ENCODE measurements at places on chromosomes 1 and 21.

GRCh38 chr1:5304702-5305101 is 650.3 kb downstream of the AJAP1 start:
- DNase-seq = no peak

GRCh38 chr1:244792188-244792850 is 43.1 kb upstream of the COX20 start:
- no peak for DNase-seq

GRCh38 chr1:27431601-27431940 is 39.1 kb downstream of the GPR3 start:
- no peak for DNase-seq

DNA sequence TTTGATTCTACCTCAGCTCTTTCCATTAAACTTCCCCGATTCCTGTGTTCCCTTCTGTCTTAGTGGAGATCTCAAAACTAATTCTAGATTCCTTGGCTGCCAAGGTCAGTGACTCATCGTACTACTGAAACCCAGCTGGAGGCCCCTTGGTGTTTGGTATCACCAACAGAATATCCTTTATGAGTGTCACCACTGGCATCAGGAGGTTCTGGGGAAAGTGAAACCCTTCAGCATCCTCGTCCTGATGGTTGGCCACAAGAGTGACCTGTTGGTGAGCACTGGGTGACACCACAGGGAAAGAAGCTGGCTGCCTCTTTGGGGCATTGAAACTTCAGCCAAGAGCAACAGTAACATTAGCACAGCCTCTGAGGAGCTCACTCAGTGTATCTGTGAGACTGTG is 9.6 kb downstream of the RAB42 start:
- no peak for DNase-seq

- no peak for DNase-seq
Observed at GRCh38 chr1:20719871-20720620, 2.2 kb upstream of the KIF17 start.

- DNase-seq = no peak
Observed at GRCh38 chr1:156838972-156839371, 19.9 kb downstream of the INSRR start.

DNA sequence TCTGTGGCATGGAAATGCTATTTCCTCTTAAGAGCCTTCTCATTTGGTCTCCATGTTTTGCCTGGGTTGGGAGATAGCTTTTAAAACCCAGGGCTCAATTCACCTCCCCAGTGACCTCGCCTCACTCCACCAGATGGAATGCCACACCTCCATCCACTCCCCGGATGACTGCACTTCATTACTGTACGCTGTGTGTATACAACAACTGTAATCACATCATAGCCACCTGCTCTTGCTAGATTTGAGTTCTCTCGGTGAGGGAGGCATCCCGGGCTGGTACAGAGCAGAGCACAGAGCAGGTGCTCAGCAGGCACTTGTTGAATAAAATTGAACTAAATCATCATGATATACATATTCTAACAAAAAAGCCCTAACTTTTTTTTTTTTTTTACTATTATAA is 26.0 kb downstream of the SDE2 start:
- no peak for DNase-seq

Data from left lung (tissue), 14 donors.